ACHN (cell line): ENCODE measurements at places on chromosomes 1 and 21.
A peak's percentile ranks its signal among the peaks of the same experiment; 100 is the strongest.

- DNase-seq, result no peak
These were observed 4.0 kb upstream of the SRRM1 start for GRCh38 chr1:24639094-24639493.

DNA sequence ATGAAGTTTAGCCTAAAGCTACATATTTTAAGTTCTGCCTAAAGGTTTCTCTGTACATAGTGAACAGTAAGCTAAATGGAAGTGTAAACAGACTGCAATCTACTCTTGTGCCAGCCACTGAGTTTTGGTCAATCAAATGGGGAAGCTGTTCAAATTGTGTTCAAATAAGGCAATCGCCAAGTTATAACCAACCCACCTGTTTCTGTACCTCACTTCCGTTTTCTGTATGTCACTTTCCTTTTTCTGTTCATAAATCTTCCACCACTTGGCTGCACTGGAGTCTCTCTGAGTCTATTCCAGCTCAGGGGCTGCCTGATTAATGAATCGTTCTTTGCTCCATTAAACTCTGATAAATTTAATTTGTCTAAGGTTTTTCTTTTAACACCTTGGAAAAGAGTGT is 10.8 kb upstream of the THEM4 start:
- DNase-seq, result no peak

DNA sequence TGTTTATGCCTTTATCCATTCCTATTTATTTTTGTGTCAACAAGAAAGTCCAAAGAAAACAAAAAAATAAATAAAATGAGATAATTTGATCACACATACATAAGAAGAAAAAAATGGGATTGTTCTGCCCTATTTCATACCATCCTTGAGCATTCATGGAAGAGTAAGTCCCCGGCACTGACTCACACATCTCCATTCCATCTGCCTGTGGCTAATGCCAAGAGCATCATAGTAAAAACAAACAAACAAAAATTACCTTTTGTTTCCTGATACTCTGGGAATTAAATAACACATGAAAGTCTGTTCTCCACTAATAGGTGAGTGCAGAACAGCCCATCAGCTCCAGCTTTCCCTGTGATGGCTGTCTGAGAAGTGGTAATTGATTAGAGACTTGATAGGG is 48.1 kb upstream of the BACE2 start:
- no peak for DNase-seq

DNA sequence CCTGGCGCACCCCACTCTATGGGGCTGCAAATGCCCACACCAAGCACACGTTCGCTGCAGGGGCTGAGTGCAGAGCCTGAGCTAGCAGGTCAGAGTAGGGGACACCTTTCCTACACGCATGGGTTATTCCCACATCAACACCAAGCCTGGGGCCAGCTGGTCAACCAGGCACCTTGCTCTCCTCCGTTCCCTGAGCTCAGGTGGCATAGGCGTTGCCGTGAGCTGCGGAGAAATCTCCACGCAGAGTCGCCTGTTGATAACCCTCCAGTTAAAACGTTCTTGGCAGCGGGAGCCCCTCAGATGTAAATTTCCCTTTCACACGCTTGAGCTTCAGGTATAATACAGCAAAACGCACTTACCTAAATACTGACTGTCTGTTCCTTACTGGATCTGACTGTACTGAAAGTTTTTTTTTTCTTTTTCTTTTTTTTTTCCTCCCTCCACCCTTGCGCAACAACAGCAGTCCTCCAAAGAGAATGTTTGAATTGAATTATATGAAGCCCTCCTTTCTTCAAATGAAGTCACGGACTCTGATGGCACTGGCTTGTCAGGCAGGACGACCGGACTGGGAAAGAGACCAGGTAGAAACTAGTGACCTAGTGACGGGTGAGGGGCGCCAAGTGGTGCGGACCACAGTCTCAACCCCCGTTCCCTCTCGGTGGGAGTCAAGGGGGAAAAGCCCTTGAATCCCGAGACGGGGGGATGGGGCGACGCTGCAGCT is 2.1 kb downstream of the BRINP3 start:
- DNase-seq, result no peak

DNA sequence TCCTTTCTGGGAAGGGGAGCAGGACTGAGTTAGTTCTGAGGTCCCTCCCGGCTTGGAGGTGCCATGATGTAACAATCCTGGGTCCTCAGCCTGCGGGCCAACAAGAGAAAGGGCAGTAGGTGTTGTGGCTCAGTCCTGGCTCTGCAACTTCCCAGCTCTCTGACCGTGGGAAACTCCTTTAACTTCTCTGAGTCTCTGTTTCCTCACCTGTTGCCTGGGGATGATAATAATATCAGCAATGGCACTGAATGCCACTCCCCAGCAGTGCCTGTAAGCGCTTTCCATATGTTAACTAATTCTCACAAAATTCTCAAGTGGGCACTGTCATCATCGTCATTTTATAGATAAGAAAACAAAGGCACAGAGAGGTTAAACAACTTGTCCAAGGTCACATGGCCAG is 2.3 kb downstream of the PADI3 start:
- no peak for DNase-seq

DNA sequence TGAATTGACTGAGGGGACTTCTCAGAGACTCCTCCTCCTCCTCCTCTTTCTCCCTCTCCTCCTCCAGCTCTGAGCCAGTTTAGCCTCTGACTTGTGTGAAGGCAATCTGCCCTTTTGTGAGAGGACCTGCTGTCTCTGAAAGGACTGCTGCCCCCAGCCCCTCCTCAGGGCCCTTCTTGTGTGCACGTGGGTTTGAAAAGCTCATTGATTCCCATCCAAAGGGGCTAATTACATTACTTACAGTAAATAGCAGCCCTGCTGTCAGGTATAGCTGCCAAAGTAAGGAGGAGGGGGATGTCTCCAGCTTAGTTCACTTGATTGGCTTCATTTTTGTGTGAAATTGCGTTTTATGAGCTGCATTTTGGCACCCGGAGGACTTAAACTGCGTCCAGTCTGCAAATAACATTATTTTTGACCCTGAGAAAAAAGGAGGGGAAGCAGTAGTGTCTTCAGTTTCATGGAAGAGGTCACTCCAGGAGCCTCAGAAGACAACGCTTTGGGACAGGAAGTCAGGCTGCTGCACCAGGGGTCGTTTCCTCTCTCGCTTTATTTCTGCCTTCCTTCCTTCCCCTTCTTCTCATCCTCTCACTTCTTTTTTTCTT is 1.8 kb upstream of the LHX9 start:
- no peak for DNase-seq

GRCh38 chr1:29282924-29283803 is 46.8 kb downstream of the PTPRU start:
- peak; percentile 87 for DNase-seq

- peak; percentile 44 for DNase-seq
These were observed 31.1 kb upstream of the POFUT2 start for GRCh38 chr21:45318556-45319404.

DNA sequence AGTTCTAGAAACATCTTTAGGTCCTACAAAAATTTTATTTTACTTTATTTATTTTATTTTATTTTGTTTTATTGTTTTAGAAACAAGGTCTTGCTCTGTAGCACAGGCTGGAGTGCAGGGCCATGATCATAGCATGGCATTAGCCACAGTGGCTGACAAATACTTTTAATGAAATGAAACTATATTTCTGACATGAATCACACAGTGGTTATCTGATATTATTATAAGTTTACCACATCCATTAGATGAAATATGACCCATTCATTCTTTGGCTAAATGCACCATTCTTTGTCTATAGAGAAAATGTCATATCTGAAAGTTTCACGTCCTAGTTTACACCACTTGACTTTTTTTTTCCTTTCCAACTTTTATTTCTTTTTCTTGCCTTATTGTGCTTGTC is 613.4 kb upstream of the ADAMTS5 start:
- DNase-seq, result no peak

- DNase-seq, result no peak
These were observed 4.5 kb downstream of the SRSF4 start for GRCh38 chr1:29177022-29177705.

GRCh38 chr1:22176258-22176657 is 33.4 kb upstream of the WNT4 start:
- DNase-seq, result no peak

DNA sequence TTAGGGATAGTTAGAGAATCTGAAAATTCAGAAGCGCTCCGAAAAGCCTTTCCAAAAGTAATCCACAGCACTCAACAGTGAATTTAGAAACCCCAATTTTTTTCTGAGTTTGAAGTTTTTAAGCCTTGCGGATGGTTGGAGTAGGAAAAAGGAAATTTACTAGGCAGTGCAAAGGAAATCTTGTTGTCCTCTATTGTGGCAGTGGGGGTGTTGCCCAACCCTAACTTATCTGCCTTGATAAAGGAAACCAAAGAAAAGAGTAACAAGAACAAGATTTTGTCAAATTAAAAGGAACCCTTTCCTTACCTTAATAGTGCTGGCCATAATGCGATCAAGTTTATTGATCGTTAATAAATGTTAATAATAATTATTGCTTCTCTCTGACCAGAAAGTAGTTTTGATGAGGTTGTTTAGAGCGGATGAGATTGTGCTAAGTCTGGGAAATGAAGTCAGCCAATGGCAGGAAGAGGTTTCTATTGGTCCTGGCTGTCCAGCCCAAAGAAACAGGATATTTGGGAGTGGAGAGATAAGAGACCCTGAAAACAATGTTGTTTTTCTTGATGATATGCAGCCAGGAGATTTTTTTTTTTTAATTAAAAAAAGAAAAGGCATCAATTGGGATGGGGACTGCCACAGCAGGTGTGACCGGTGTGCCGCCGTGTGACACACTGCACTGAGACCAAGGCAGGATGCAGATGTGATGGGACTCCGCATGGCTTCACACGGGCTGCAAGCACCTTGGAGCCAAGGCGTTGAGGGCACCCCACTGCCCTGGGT is at the start of gene ERG:
ERG (minus strand) TSS at position 421 of the 777 bp plus-strand sequence; CDS start at position 324, 97 bp downstream.
- DNase-seq, result no peak

- no peak for DNase-seq
These were observed 4.7 kb upstream of the ZNF496 start for GRCh38 chr1:247336390-247336789.

DNA sequence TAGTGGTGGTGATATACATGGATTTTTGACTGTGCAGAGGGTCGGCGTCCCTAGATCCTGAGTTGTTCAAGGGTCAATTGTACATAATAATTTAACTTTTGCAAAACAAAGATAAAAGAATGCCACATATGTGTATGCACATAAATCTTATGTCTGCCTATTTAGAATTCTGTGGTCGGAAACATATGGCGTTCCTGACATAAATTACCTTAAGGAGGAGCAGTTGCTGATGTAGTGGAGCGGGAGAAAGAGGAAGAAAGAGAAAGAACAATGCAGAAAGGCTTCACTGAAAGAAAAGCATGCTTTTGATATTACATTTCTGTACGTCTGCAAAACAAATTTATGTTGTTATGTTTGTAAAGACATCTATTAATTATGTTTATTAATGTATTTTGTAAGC is 40.0 kb downstream of the S1PR1 start:
- DNase-seq, result no peak

DNA sequence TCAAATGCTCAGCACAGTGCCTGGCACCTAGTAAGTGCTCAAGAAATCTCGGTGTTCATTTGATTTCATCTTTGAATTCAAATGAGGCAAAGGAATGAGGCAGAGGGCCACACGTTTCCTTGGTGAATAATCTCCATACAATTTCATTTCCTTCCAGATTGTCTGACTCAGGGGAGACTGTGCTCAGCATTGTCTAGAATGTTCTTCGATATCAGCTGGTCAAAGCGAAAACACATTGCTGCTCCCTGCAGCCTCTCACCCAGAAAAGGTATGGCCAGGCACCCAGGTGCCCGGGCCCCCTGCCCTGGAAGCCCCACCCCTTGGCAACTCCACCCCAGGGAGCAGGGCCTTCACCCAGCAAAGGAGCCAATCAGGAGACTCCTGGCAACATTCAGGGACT is 55.8 kb downstream of the FBXO2 start:
- DNase-seq, result no peak

DNA sequence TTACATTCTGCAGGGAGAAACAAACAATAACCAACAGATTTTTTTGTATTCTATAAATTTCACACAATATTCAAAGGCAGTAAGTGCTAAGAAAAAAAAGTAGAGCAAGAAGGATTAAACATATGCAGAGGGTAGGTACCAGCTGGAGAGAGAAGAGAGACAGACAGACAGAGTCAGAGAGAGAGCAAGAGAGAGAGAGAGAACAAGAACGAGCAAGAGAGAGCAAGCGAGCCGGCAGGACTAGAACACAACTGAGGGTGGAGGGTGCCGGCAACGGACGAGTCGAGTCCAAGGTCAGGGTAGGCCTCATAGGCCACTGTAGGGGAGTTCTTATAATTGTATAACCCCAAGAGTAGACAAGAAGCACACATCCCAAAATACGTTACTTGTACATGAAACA is 97.1 kb downstream of the RERE start:
- DNase-seq, result no peak

GRCh38 chr1:68301471-68302001 is 69.2 kb upstream of the WLS start:
- DNase-seq, result no peak

GRCh38 chr1:44531785-44532566 is 126.9 kb downstream of the RNF220 start:
- peak; percentile 35 for DNase-seq

DNA sequence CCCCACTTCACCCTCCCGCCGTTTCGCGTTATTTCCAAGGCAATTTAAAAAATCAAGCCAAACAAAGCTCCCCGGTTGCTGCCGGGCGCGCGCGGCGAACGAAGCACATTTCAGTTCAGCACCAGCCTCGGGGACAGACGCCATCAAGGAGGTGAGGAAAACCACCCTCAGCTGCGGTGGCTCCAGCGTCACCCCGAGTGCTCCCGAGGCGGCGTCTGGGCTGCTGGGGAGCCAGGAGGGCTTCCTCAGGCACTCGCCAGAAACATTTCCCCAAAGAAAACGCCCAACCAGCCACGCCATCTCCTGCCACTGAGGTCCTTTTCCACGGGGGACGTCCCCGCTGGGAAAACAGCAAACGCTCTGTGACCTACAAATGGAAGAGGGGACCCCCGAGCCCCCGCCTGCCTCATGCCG is 623 bp downstream of the GNG4 start:
- peak; percentile 74 for DNase-seq

DNA sequence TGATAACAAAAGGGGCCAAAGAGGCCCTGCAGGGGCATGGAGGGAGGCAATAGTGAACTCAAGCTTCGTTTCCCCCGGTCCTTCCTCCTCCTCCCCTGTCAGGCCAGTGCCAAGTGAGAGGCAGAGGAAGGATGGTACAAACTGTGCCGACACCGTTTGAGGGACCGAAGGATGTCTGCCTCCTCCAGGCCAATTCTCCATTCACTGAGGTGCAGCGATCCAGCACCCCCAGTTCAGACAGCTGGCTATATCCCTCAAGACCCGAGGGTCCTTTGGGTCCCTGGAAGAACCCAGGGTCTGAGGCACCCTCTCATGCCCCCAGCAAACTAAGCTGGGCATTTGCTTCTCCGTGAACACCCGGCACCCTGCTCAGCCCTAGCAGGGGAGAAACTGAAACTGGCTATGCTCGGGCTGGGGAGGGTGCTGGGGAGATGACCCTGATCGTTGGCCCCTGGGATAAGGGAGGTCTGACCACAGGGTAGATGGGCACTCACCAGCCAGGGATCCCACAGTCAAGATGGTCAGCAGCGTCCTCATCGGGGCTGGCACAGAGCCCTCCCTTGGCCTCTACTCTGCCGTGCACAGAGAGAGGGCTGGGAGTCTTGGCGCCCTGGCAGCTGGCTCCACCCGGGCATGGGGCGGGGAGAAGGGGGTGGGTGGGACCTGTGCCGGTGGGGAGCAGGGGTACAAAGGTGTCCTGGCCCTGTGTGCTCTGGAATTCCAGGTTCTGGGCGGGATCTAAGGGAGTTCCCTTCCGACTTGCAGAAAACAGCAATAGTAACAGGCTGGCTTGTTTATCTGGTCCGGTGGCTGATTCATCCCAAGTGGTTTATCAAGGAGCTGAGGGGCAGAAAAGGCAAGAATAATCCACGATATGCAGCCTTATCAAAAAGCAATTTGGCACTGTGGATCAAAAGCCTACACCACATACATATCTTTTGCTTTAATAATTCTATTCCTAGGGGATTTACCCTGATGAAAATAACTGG is at the start of gene IL22RA1:
IL22RA1 (minus strand) TSS at position 595 of the 989 bp plus-strand sequence; CDS start at position 537, 58 bp downstream.
- peak; percentile 35 for DNase-seq
